ENCODE measurements at places on chromosomes 4 and X. TPM values are rescaled to one million over a fixed set of nuclear protein-coding genes. Genes with fewer than 3 reads are reported as not detected.

DNA sequence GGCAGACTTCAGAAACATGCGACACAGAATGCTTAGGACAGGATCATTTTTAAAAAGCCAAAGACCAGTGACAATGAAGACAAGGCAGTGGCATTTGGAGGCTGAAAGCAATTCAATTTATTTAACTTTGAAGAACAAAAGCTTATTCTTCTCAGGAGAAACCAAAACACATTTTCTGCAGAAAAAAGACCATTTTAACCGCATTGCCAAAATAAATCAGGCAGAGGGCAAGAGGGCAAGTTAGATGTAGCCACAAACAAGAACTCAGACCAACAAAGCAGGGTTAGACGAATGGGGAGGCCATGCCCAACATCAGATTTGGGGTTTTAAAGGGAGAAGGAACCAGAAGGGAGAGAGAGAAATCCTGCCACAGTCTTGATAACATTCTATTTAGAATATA lies 58.9 kb downstream of the RELL1 start:
- no peak for DNase-seq

DNA sequence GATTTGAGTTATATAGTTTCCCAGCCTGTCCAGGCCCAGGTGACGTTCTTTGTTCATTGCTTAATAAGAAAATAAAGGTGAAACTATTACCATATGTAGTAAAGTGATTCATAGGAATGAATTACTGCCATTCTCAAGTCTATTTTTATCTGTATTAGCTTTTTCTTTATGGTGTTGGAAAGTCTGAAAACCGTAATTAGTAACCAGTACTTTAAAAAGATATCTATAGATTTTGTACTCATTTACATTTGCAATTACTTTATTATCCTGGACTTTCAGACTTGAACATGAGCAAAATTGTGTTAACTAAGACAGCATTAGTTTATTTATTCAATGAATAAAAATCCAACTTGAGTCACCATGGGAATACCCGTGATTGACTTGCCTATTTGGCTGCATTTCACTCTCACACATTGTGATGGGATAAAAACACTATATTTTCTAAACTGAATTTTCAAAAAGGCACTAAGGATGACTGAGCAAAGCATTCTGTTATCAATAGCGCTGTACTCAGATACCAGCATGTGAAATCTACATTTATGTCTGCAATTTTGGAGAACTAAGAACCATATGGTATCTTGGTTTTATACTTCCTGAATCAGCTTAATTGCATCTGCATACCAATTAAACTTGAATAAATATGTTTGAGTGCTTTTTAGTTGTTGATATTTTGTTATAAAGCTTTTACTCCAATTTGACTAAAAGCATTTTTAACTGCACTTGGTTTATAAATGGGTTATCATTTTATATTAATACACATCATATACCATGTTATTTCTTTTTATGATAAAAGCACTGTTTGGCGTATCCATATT lies 154.6 kb downstream of the CCSER1 start:
- DNase-seq: no peak

DNA sequence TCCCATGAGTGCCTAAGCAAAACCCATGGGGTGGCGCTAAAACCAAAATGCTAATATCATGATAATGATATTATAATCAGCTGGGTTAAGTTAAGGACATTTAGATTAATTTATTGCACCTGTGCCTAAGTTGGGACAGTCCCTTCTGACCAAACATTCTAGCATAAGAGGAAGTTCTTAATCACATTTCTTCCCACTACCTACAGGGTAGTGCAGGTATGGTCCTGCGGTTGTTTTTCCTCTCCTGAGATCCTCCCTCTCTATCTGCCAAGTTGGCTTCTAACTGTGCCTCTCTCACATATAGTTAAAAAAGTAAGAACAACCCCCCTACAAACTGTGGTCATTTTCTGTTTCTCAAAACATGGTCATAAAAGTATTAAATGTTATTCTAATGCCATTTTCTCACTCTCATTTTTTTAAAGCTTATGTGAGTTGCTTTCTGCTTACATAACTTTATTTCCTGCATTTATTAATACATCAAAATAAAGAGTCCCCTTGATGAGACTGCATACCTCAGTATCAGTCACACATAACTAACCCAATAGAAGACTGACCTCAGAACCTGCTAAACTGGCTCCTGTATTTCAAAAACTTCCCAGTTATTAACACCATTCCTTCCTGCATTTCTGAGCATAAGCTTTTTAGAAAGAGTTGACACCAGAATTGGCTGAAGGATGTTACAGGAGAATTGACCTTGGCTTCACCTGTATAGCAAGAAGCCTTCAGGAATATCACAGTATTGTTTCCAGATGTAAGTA lies 1332.5 kb downstream of the FSTL5 start:
- peak; percentile 4 for DNase-seq

DNA sequence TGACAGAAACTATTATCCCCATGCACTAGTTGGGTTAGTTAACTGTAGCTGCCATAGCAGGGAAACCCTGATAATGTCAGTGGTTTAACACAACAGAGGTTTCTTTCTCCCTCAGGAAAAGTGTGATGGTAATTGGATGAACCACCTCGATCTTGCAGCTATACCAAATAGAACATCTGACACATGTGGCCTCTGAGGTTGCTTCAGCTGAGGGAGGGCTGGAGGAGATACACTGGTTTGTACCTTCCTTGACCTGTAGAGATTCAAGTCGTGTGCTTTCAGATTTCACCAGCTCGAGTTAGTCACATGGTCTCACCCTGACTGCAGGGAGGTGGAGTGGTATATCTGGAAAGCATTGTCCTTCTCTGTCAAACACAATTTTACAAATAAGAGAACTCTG lies 147.2 kb upstream of the SFRP2 start:
- no peak for DNase-seq

DNA sequence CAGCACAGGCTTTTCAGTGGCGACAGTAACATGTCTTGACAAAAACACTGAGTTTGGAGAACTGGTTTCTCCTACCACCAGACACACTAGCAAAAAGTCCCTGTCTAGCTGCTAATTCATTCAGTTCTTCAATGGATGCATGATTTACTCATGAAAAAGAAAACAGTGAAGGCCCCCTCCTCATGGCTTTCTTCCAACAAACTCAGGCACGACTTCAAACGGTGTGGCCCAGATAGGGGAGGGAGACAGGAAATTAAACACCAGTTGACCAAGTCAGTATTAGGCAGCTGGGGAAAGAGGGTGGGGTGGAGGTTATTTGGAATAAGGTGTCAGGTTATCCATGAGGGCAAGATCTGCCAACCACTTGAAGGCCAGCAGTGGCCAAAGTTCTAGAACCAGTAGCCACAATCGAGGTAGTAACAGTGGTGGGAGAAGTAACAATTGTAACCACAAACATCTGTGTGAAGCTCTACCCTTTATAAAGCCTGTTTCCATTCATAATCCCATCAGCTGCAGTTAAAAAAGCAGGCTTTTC lies 60.2 kb downstream of the SEPSECS start:
- DNase-seq: no peak

RWDD4 gene
- total RNA-seq: 39.2 TPM

- DNase-seq: peak; percentile 58
These were observed 82.2 kb downstream of the FNIP2 start for GRCh38 chr4:158850800-158851644.

- DNase-seq: no peak
These were observed 176.6 kb upstream of the GALNTL6 start for GRCh38 chr4:171636606-171637005.

GRCh38 chr4:100430451-100430850 lies 87.4 kb downstream of the EMCN start:
- DNase-seq: no peak

DNA sequence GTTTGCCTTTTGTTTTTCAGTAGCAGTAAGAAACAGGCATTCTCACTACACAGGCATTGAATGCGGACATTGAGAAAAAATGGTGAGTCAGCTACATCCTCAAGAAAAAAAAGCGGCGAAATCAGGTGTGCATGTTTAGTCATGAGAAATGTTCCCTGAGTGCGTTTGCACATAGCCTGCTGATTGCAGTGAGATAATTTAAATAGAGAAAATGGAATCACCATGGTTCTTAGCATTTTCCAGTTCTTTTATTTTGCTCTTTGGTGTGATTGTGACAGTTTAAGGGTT lies 54.1 kb upstream of the CLDN34 start:
- DNase-seq: peak; percentile 5
